Mucosa of descending colon (tissue), 3 donors: ENCODE measurements at places on chromosomes 16 and 17.

DNA sequence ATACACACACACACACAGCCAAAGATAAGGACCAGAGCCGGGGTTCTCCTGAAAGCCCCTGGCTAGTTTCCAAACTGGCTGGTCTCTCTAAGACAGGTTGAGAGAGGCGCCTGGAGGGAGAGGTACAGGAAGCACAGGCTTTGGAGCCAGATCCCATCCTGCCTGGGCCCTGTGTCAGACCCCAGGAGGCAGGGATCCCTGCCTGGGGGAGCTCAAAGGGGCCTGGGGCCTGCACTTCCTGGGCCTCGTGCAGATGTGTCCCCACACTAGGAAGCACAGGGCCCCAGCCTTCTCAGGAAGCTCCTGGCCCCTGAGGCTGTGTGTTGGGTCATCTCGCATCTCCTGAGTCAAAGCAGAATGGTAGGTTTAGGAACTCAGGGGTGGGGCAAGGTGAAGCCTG, 16.0 kb downstream of the SLC5A10 start:
- peak; percentile 52 for DNase-seq

GRCh38 chr17:46201491-46201890, 8.3 kb upstream of the KANSL1 start:
- DNase-seq = no peak

- no peak for DNase-seq
Measured at GRCh38 chr16:71965223-71965622, 35.0 kb downstream of the PKD1L3 start.

GRCh38 chr17:16987830-16988601, 16.1 kb upstream of the TNFRSF13B start:
- peak; percentile 73 for DNase-seq

- no peak for DNase-seq
Measured at GRCh38 chr16:48157302-48157701, 1.5 kb upstream of the ABCC12 start.

GRCh38 chr17:75078284-75079022, 9.3 kb upstream of the SLC16A5 start:
- no peak for DNase-seq

- peak; percentile 86 for DNase-seq
Measured at GRCh38 chr17:81513372-81513752, 763 bp upstream of the ACTG1 start.

DNA sequence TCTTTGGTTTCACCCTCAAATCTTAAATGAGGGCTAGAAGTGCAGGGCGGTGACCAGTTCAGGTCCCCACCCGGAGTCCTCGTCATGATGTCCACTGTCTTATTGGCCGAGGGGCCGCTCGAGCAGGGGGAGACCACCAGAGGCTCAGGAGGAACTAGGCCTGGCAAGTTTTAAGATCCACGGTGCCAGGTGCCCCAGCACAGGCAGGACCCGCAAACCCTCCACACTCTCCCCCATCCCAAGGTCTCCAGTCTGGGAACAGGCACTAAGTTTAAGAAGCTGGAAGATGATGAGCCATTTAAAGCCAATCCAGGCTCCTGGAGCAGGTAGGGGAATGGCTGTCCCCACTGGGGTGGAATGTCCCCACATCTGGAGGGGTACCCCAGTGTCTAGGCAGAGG, 4.1 kb downstream of the DLX3 start:
- no peak for DNase-seq

DNA sequence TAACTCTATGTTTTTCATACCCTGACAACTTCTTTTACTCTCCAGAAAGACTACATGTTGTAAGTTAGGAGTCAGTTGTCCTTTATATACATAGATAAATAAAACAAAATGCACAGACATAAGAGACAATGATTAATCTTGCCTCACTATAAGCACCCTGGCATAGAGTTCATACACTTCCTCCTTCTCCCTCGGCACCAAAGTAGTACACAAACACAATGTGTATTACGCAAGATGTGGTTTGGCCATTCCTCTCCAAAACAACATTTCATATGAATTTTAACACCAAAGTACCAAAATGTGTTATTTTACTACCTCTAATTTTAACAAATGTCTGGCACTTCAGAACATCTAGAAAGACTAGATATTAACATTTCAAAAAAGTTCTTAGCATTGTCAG, 17.2 kb upstream of the SLFN11 start:
- DNase-seq = no peak

DNA sequence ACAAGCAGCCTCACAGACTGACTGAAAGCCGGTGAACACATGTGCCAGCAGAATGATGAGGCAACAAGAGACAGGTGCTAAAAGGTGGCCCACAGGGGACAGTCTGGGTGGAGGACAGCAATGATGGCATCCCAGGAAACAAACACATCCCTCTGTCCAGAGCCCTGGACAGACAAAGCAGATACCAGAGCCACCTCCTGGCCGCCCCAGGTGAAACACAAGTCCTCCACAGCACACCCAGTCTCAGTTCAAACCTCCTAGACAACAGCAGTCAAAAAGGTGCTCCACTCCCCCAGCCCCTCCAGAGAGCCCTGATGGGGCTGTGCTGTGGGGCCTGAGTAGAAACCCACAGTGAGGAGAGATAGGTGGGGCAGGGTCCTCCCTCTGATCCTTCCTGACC, 20.3 kb upstream of the CDH5 start:
- DNase-seq = no peak

DNA sequence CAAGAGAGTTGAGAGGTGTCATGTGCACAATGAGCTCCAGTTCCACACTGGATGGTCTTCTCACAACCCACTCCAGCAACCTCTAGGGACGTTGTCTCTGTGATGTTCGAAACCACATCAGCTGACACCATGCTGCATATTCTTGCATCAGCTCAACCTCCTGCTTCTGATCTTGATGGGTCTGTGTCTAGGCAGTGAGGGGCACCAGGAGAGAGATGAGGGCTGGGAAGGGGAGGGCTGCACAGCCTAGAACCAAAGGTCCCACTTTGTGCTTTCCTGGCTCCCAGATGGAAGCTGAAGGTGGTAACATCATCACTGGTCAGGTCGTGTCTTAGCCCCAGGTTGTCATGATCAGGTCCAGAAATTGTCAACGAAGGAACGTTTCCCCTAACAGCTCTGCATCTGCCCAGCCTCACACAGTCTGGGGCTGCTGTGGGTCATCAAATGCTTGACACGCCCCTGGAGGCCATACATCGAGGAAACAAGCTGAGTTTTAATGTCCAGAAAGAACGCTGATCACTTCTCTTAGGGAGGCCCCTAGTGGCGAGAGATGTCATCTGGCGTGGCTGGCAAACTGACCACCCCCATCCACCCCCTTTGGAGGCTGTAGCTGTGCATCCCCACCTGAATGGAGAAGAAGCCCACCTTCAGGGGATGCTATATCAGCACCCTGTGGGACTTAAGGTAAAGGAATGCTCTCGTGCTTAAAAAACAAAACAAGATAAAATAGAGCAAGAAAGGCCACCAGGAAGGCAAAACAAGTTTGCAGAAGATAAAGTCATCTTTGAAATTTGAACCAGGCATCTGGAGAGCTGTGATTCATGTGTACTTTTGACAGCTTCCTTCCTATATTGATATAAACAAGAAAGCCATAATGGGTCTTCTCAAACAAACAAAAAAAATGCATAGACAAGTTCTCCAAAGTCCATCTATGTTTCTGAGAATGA, 58.3 kb downstream of the WIPI1 start:
- DNase-seq = peak; percentile 63

GRCh38 chr16:50835358-50836060, 93.6 kb downstream of the CYLD start:
- no peak for DNase-seq

DNA sequence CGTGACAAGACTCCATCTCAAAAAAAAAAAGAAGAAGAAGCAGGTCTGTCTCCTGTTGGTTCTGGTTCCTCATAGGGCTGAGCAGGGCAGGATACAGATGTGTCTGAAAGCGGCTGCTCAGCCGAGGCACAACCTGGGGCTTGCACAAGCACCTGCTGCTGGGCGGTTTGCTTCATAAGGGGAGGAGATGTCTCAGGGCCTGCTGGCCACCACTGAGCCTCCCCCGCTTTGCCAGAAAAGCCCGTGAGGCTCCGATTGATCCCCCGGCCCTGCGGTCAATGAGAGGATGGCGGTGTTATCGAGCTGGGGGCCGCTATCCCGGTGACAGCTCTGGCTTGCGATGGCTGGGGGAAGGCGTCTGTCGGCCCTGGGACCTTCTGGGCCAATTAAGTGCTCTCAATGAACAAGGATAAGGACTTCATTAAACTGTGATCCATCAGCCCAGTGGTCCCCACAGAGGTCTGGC, 162.0 kb downstream of the SDK2 start:
- DNase-seq = no peak

DNA sequence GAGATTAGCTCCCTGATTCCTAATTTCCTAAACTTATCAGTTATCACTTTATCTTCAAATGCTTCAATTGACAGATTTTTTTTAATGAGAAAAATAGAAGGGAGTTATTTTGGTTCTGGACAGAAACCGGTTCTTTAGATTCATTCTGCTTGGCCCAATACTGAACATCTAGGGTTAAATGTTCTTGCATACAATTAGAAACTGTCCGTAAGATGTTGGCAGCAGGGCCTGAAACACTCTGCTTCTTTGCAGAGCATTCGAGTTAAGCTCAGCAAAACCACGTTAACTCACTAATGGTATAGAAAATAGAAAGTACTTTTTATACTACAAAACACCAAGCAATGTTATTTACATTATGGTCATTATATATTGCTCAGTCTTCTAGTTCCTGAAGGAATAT, 7.2 kb downstream of the SHCBP1 start:
- no peak for DNase-seq

DNA sequence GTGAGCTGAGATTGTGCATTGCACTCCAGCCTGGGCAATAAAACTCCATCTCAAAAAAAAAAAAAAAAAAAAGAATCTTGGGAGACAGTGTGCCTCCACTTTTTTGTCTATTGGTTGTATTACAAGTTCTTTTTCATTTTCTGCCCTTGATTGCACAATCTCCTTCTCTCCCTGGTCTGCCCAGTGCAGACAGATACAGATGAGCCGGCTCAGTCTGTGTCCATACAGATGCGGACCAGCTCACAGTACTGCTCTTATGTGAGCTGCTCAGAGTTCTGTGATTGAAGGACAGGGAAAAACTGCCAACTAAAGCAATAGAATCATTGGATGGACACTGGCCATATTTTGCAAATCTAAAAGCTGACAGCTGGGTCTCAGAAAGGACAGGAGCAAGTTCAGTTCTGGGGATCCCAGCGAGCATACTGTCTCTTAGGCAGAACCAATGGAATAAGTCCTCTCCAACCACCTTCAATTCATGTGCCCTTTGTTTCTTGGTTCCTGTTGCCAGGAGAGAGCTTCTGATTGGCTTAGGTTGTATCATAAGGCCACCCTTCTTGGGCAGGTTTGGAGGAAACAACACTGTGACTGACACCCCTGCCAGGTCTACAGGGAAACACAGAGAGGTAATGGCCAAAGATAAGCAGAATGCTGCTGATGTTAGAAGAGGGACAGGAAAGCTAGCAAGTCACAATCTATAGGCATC, 495.6 kb upstream of the HSBP1 start:
- no peak for DNase-seq

- no peak for DNase-seq
Measured at GRCh38 chr17:57370619-57371018, 114.3 kb downstream of the MSI2 start.

- DNase-seq = no peak
Measured at GRCh38 chr16:53922067-53922806, 218.3 kb downstream of the FTO start.

GRCh38 chr17:33416131-33416530, 123.0 kb upstream of the ASIC2 start:
- no peak for DNase-seq

DNA sequence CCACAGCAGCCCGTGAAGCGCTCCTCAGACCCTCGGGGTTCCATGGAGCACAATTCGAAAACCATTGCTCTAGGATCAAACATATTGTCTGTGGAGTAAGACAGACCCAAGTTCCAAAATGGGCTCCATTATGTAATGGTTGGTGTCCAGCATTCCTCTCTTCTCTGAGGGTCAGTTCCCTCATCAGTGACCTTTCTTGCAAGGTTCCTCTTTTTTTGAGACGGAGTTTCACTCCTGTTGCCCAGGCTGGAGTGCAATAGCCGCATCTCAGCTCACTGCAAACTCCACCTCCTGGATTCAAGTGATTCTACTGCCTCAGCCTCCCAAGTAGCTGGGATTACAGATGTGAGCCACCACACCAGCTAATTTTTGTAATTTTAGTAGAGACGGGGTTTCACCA, 28.4 kb downstream of the PLXDC1 start:
- DNase-seq = no peak

- DNase-seq = no peak
Measured at GRCh38 chr17:72244956-72245355, 124.1 kb downstream of the SOX9 start.

DNA sequence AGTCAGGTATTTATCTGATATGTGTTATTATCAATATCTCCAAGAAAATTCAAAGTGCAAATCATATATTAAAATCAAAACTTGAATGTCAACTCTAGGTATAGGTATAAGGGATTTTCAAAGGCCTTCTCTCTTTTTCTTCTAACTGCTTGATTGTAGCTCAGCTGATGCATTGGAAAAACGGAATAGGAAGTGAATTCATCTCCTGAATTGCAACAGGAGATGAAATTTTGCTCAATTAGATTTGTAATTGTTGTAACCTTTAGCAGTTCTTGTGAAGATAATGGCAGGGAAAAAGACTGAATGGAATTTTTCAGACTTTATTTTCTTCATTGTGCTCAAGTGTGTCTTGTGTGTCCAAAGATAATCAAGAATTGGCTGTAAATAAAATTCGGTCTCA, 190.2 kb upstream of the KCNJ16 start:
- DNase-seq = no peak

DNA sequence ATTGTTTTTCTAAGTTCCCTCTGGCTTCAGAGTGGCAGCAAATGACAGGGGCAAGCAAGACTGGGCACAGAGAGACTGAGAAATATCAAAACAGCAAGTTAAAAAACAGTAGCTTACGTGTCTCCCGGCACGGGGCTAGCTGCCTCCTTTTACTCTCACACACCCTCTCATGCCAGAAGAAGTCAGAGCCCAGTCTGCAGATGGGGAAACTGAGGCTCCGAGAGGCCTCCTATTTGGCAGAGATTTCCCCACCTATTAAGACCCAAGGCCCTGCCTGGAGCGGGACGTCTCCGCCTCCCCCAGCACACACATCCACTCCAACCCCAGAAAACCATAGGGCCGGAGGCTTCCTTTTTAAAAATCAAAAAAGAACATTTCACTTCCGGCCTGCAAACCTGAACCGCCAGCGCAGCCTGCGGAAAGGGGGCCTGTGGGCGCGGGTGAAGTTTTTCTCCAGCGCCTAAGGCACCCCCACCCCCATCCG, 832 bp downstream of the CARHSP1 start:
- DNase-seq = no peak

- no peak for DNase-seq
Measured at GRCh38 chr17:27904534-27905446, 11.6 kb upstream of the LYRM9 start.
